Omental fat pad (tissue), 4 donors: ENCODE measurements at places on chromosomes 12 and 14. TPM values are rescaled to one million over a fixed set of nuclear protein-coding genes. Genes with fewer than 3 reads are reported as not detected.

The HOXC10 gene
- not detected for total RNA-seq

The AVPR1A gene
- 45.3 TPM for total RNA-seq

The LLPH gene
- total RNA-seq, result 7.7 TPM

The RD3L gene
- total RNA-seq, result not detected

The SIX6 gene
- not detected for total RNA-seq

The INHBE gene
- total RNA-seq, result not detected

The HOXC6 gene
- 1.7 TPM for total RNA-seq

DNA sequence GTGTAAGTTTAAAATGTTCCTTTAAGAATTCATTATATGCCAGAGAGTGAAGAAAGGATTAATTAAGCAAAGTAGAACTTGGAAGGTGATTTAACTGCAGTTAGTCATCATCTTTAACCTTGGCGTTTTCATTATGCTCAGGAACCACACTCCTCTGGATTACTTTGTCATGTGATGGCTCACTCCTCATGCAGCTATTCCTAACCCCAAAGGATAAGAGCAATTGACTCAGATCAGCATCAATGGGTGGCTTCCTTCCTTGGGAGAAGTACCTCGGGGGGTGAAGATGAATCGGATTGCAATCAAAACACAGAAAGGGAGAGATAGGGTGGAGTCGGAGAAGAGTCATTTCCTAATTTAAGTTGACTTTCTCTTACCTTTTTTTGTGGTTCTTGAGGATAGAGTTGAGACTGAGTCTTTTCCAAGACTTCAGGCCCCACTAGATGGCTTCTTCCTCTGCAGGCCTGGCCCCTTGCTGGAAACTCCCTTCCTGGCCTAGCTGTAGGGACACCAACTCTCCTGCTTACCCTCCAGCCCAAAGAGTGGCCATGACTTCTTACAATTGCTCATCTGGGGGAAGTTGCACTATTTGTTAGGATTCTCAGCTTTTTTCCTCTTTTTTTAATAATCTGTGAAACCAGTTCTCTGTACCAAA is 238.6 kb upstream of the DDHD1 start:
- DNase-seq, result no peak

GRCh38 chr12:110943373-110943772 is 23.0 kb upstream of the MYL2 start:
- no peak for DNase-seq

DNA sequence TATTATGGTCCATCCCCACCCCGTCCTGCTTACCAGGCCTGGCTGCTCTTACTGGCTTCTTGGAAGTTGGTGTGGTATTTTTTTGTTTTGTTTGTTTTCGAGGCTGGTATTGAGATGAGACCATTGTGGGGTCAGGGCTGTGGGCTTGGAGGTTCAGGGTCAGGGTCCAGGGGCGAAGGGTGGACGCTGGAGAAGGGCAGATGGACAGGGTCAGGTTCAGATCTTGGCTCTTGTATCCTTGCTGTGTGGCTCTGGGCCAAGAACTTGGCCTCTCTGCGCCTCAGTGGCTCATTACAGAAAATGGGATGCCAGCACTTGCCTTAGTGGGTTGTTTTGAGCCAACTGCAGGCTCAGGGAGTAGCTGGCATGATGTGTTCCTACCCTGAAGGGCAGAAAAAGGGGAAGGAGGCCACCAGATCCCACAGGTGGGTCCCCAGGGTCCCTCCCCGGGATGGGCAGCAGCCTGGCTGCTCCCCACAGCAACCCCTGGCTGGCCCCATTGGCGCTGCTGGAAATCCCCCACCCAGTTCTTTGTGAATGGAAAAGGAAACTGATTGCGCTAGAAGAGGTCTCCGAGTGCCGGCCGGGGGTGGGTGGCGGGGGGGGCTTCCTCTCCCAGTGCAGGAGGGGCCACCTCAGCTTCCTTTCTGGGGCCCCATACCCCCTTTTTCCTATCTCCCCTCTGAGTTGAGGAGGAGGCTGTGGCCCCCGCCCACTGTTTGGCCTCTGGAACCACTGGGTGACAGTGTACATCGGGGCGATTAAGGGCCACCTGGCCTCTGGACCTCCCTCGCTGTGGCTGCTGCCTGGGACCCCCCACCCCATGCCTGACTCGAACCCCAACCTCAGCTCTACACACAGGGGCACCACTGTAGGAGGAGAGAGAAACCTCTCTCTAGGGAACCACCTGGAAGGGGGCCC is 25.0 kb downstream of the SH2B3 start:
- no peak for DNase-seq

DNA sequence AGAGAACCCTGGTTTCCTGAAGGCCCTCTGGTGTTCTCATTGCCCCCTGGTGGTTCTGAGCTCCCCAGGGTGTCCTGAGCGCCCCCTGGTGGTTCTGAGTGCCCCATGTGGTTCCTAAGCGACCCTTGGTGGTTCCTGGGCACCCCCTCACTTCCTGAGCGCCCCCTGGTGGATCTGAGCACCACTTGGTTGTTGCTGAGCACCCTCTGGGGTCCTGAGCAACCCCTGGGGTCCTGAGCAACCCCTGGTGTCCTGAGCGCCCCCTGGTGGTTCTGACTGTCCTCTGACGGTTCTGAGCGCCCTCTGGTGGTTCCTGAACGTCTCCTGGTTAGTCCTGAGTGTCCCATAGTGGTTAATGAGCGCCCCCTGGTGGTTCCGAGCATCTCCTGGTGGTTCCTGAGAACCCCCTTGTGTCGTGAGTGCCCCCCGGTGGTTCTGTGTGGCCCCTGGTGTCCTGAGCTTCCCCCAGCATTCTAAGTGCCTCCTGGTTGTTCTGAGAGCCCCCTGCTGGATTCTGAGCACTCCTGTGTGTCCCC is 568.3 kb downstream of the TMEM121 start:
- no peak for DNase-seq

DNA sequence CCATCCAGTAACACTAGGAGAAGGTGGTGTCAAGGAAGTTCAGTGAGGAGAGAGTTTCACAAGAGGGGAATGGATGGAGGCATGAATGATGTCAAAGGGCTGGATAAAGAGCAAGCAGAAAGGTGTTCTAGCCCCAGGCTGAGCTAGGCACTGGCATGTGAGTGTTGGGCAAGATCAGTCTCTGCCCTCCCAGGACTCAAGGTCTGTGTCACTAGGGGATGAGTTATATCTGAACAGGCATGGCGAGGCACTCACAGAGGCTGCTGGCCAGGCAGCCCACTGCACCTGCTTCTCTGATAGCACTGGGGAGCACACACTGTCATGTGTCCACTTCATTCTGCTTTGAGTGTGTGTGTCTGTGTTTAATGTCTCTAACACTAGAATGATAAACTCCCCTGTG is 903.8 kb downstream of the BCL11B start:
- no peak for DNase-seq

DNA sequence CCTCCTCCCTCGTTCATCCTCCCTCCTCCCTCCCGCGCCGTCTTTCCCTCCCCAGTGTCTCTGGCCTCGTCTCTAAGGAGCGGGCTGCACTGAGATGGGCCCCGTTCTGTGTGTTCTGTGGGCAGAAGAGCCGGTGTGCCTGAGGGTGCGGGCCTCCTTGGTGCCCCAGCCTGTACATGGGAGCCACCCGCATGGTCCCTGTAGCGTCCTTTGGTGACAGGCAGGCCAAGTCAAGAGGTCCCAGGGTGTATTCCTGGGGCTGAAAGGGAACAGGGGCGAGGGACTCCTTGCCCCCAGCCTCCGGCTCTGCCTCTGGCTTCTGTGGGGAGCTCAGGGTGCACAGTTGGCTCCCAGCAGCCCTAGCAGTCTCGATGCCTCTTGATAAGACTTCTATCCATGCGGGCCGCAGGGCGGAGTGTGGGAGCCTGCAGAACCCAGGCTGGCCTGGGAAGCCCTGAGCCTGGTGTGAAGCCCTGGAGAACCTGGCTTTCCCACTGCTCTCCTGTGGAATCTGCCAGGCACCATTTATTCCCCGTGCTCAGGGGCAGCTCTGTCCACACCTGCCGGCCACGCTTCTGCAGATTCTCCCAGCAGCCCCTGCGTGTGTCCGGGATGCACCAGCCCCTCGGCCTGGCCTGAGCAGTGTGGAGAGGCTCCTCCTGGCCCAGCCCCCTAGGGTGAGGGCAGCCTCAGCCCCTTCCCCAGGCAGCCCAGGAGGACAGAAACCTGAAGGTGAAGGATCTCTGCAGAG is 181.3 kb downstream of the KIF26A start:
- no peak for DNase-seq

GRCh38 chr14:24399999-24400718 is 1.4 kb downstream of the NYNRIN start:
- no peak for DNase-seq

DNA sequence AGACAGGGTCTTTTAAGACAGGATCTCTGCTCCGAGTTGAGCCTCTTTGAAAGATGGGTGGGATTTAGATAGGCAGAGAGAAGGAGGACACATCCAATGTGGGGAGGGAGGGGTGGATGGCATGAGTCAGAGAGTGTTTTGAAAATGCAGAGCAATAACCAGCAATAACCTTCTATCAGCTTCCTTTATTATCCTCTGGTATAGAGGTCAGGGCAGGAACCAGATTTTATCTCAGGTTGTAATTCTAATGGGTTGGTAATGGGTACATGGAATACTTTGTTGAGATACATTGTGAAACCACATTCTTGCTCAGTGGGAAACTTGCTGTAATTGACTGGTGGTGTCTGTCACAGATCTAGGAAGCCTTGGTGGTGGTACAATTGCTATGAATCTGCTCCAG is 37.6 kb upstream of the CCDC63 start:
- DNase-seq, result no peak

- peak; percentile 51 for DNase-seq
These were observed 214.9 kb downstream of the ZFP36L1 start for GRCh38 chr14:68577802-68578541.

- DNase-seq, result no peak
These were observed 44.1 kb upstream of the CHST11 start for GRCh38 chr12:104412681-104413080.

- no peak for DNase-seq
These were observed 35.1 kb upstream of the LTBP2 start for GRCh38 chr14:74647061-74647677.

DNA sequence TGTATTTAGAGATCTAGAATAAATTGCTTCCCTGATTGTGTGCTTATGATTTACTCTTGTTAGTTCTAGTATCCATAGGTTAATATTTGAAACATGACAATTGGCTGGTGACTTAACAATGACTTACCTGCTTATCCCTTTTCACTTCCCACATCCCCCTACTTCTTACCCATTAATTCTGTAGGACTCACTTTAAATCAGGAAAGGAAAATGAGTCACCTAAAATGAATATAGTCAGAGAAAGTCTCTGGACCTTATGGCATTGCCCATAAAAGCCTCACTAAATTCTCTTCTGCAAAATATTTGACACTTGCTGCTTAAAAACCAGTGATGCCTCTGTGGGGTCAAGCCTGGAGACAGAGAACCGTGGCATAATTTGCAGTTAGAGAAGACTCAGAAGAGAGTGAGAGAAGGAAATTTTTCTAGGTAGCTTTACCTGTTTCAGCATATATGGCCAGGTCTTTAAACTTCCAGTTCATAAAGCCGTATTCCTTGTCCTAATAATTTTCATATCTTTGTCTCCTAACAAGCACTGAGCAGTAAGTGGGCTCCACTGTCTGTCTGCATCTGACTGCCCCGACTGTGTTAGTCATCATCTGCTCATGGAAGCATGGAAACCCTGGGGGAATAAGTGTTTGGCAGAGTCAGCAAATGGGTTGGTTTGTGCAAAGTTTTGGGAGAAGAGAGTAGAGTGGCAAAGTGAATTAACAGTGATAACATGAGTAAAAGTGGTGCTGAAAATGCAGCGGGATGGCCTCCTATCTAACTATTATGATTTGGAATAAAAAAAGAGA is 294.4 kb downstream of the AKAP6 start:
- no peak for DNase-seq

- no peak for DNase-seq
These were observed 11.4 kb upstream of the CYP46A1 start for GRCh38 chr14:99672506-99673304.

GRCh38 chr12:2051700-2052621 is 826 bp upstream of the CACNA1C start:
- DNase-seq, result no peak

DNA sequence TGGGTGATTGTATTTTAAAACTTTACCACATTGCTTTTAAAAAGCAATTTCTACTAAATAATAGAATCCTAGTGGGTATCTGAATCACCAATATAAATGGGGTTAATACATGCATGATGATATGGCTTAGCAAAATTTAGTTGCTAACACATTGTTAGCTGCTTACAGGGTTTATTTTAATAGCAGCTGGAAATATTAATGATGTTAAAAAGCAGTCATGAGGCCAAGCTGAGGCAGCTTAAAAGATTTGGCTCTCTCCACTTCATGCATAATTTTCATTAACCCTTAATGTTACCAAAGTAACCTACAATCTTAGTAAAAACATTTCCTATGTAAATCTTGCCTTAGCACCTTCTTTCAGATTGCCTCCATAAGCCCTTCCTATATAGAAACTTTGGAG is 49.2 kb upstream of the CNOT2 start:
- DNase-seq, result no peak
